ENCODE measurements at places on chromosomes 4 and X.

DNA sequence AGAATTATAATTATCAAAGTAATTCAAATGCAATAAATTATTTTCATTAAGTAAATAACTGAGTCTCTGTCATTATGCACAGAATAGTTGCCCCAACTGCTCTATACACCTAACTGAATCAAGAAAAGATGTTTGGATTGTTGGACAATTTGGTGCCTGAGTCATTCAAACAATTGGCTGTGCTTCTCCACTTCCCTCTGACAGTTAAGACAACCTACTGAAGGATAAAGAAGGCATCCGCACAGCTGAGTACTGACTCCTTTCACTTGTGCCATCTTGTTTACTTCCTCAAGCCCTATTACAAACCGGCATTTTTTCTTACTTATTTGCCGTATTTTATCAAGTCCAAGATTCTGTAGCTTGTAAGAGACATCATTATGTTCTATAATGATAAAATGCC lies 110.6 kb upstream of the C1QTNF7 start:
- H3K4me3 ChIP-seq = no peak overlapping the region
- peaks cover 2% of the 10 kb centered on the region for H3K27me3 ChIP-seq
- DNase-seq = no peak
- H3K27ac ChIP-seq = no peak overlapping the region

GRCh38 chr4:130143656-130144055 lies 1047.7 kb downstream of the C4orf33 start:
- no peaks in the 10 kb centered on the region for H3K4me1 ChIP-seq
- no peaks in the 10 kb centered on the region for H3K27me3 ChIP-seq
- no peak overlapping the region for H3K27ac ChIP-seq
- no peaks in the 10 kb centered on the region for H3K36me3 ChIP-seq
- DNase-seq = no peak
- H3K4me3 ChIP-seq = no peak overlapping the region

DNA sequence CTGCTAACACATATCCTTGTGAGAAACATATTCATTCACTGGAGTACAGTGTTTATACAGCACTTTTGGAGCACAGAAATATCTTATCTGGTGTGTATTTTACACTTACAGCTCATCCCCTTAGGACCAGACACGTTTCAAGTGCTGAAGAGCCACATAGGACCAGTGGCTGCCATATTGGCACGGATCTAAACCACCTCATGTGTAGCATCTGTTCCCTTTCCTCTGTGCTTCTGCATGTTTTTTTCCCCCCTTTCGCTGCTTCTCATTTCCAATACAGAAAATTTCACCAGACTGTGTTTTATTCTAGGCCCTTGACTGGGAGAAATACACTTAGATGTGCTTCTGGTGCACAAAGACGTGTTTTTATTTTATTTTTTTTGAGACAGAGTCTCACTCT lies 69.7 kb upstream of the RBMX start:
- DNase-seq = no peak
- no peaks in the 10 kb centered on the region for H3K4me1 ChIP-seq
- no peaks in the 10 kb centered on the region for H3K36me3 ChIP-seq
- no peak overlapping the region for H3K4me3 ChIP-seq

GRCh38 chr4:153207567-153207966 lies 3.3 kb downstream of the TRIM2 start:
- H3K4me1 ChIP-seq = peaks cover 16% of the 10 kb centered on the region
- no peak overlapping the region for H3K4me3 ChIP-seq
- peak; percentile 57 for DNase-seq
- H3K27ac ChIP-seq = no peak overlapping the region

DNA sequence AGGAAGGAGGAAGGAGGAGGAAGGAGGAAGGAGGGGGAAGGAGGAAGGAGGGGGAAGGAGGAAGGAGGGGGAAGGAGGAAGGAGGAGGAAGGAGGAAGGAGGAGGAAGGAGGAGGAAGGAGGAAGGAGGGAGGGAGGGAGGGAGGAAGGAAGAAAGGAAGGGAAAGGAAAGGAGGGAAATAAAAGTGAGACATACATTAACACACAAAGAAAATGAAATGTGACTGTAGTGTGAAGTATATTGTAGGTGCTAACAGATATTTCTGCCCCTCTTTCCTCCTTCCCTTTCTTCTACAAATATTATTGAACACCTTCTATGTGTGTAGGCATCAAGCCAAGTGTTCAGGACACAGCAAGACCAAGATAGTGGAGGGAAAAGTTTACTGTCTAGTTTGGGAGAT lies 26.4 kb upstream of the PROM1 start:
- DNase-seq = no peak
- no peak overlapping the region for H3K4me3 ChIP-seq
- H3K4me1 ChIP-seq = no peaks in the 10 kb centered on the region

GRCh38 chr4:170001011-170001744 lies 25.0 kb downstream of the MFAP3L start:
- no peaks in the 10 kb centered on the region for H3K36me3 ChIP-seq
- peaks cover 9% of the 10 kb centered on the region for H3K4me1 ChIP-seq
- no peak overlapping the region for H3K4me3 ChIP-seq
- peak overlapping the region; percentile 70 for H3K27ac ChIP-seq

DNA sequence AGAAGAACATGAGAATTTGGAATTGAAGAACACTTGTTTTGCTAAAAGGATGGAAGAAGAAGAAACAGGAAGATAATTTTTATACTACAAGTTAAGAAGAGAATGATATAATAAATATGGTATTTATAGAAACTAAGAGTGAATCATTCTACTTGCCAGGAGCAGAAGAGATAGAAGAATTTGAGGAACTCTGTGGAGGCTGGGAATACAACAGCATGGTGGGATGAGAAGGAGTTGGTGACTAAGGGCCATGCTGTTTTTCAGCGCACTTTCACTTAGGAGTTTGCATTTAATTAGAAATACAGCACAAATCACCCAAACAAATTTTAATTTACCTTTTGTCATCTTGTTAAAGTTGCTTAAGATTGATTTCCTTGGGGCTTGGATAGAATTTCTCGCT lies 20.5 kb downstream of the HADH start:
- peaks cover 5% of the 10 kb centered on the region for H3K27me3 ChIP-seq
- H3K36me3 ChIP-seq = peaks cover 19% of the 10 kb centered on the region
- H3K4me3 ChIP-seq = no peak overlapping the region

GRCh38 chrX:122972604-122973003 lies 211.5 kb upstream of the GRIA3 start:
- H3K36me3 ChIP-seq = peaks cover 5% of the 10 kb centered on the region
- H3K4me3 ChIP-seq = no peak overlapping the region
- H3K27me3 ChIP-seq = no peaks in the 10 kb centered on the region

DNA sequence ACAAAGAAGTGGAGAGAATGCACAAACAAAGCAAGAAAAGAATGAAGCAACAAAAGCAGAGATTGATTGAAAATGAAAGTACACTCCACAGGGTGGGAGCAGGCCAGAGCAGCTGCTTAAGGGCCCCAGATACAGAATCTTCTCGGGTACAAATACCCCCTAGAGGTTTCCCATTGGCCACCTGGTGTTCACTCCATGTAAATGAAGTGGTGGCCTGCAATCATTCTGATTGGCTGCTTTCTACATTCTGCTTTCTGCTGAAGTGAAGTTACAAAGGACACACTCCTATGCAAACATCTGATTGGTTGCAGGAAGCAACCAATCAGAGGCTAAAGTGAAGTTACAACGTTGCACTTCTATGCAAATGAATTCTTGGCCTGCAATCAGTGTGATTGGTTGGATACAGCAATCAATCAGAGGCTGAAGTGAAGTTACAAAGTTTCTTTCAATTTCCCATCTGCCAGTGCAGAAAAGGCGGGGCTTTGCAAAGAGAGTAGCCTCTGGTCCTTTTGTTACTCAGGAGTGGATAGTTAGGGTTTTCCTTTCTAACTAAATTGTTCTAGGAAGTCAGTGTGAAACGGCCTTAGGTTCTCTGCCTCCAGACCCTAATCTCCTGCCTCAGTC lies 19.0 kb upstream of the GPC4 start:
- DNase-seq = no peak
- H3K27ac ChIP-seq = no peak overlapping the region
- H3K36me3 ChIP-seq = no peaks in the 10 kb centered on the region
- H3K4me3 ChIP-seq = no peak overlapping the region
- no peaks in the 10 kb centered on the region for H3K27me3 ChIP-seq
- H3K4me1 ChIP-seq = peaks cover 8% of the 10 kb centered on the region

DNA sequence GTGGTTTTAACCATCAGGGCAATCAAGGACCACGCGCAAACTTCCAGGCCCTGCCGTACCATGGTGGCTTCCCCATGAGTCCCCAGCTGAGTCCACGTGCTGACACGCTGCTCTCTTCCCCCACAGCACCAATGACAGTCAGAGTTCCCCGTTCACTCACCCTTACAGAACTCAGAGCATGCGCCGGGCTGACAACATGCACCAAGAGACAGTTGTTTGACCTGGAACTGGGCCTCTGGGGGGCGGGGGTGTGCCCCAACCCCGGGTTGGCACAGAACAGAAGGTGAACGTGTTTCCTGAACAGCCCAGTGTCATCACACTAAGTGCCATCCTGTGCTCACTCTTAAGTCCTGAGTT lies 29.4 kb downstream of the IRF2 start:
- H3K27me3 ChIP-seq = peaks cover 13% of the 10 kb centered on the region
- H3K36me3 ChIP-seq = peaks cover 16% of the 10 kb centered on the region
- no peak for DNase-seq

Data from endothelial cell (in vitro differentiated cells).